ENCODE measurements at places on chromosomes 16 and 17.

DNA sequence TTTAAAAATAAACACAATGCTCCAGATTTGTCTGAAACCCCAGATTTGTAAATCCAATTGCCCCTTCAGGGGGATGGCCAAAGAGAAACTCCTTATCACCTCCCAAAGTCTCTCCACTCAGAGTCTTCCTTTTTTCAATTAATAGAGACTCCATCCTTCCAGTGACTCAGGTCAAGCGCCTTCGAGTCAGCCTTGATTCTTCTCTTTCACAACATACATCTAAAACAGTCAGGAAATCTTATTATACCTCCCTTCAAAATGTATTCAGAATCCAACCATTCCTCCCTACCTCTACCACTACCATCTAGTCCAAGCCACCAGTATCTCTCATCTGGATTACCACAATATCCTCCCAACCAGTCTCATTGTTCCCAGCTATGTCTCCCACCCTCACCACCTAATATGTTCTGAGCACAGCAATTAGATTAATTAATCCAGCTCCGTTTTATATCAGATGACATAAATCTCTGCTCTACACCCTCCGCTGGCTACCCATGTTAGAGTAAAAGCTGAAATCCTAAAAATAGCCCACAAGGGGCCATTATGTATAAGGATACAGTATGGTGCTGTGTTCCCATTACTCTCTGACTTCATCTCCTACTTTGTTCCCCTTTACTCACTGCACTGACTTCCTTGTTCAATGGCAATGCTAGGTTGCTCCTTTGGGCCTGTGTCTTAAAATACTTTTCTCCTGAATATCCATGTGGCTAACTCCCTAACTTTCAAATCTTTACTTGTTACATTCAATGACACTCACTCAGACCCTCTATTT lies 11.8 kb downstream of the SIAH1 start:
- no peak for DNase-seq

- no peak for DNase-seq
Observed at GRCh38 chr16:14445937-14446715, 183.9 kb downstream of the PARN start.

DNA sequence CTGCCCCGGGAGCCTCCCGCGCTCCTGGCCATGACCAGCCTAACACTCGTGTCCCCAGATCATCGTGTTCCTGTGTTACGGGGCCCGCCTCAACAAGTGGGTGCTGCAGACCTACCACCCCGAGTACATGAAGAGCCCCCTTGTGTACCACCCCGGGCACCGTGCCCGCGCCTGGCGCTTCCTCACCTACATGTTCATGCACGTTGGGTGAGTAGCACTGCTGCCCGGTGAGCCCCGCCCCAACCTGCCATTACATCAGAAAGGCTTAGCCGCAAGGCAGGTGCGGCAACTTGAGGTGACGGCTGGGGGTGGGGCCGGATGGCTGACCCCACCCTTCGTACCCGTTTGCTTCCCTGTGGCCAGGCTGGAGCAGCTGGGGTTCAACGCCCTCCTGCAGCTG lies 1.4 kb downstream of the RHBDL1 start:
- DNase-seq: no peak

DNA sequence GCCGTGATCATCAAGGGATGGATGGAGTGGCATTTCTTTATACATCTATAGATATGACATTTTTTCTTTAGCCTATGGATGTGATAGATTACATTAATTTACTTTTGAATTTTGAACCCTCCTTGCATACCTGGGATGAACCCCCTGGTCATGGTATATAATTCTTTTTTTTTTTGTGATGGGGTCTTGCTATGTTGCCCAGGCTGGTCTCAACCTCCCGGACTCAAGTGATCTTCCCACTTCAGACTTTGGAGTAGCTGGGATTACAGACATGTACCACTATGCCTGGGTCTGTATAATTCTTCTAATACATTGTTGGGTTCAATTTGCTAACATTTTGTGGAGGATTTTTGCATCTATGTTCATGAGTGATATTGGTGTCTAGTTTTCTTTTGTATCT lies 1.7 kb upstream of the TNS4 start:
- no peak for DNase-seq

DNA sequence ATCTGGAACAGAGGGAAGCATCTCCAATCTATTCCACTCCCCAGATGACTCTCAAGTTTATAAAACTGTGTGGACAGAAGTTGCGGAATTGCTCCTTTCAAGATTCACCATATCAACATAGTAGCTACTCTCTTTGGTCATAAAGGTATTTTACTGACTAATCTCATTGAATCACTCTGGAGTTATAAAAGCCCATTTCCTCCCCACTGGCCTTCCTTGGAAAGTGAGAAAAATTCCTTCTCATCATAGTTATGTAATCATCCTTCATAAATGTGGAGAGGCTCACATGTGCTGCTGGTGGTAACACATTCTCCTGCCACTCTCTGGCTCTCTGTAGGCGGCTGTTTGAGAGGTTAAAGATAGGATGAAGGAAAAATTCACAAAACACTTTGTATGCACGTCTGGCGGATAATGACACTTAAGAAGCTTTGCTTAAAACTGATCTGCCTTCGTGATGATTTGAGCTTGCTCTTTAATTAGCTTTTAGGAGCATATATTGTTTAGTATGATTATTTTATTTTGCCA lies 1034.0 kb upstream of the EEF2KMT start:
- no peak for DNase-seq

GRCh38 chr17:2343421-2343820 lies 6.1 kb downstream of the SGSM2 start:
- DNase-seq: no peak

- no peak for DNase-seq
Observed at GRCh38 chr16:75104836-75105235, 11.7 kb downstream of the LDHD start.

- DNase-seq: no peak
Observed at GRCh38 chr16:85054948-85055492, 27.4 kb downstream of the KIAA0513 start.

DNA sequence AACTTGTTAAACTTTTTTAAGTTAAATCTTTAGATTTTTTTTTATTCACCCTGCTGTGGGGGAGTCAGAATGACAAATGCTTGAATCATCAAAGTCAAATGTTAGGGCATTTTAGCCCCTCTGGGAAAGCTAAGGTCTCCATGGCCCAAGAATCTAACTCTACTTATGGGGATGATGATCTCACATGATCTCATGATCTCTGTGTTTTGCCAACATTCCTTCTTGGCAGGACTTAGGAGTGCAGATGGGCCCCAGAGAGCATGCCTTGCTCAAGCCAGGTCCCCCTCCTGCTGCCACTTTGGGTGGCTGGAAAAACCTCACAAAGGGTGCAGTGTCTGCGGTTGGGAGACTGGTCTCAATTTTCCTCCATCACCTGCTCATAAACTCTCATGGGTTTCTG lies 108.6 kb downstream of the PRKCB start:
- no peak for DNase-seq

DNA sequence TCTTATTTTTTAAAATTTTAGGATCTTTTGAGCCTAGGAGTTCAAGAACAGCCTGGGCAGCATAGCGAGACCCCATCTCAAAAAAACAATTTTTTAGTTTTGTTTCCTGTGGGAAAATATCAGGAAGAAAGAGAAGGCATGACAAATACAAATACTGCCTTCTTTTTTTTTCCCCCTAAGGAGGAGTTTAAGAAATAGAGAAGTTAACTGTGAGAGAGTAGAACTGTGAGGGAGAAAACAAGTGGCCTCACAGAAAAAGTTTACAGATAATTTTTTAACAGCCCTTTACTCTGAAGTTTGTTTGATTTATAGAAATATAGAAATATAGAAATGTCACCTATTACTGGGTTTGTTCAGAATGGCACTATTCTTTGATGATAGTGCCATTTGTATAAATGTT lies 21.1 kb downstream of the TTYH2 start:
- DNase-seq: no peak

DNA sequence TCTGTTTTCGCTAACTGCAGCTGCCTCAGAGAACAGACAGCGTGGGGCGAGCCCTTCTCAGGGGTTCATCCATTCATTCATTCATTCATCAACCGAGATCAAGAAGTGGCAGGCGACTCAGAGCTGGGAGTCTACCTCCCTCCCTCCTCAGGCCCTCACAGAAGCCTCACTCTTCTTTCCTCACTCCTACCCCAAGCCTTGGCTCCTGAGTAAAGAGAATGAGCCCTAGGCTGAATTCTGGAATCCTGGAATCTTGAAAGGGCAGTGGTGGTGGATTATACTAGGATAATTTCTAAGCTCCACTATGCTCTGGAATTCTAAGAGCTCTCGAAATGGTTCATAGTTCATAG lies 2.3 kb upstream of the DLX3 start:
- no peak for DNase-seq

GRCh38 chr17:82924812-82925211 lies 85.0 kb upstream of the ZNF750 start:
- DNase-seq: no peak

DNA sequence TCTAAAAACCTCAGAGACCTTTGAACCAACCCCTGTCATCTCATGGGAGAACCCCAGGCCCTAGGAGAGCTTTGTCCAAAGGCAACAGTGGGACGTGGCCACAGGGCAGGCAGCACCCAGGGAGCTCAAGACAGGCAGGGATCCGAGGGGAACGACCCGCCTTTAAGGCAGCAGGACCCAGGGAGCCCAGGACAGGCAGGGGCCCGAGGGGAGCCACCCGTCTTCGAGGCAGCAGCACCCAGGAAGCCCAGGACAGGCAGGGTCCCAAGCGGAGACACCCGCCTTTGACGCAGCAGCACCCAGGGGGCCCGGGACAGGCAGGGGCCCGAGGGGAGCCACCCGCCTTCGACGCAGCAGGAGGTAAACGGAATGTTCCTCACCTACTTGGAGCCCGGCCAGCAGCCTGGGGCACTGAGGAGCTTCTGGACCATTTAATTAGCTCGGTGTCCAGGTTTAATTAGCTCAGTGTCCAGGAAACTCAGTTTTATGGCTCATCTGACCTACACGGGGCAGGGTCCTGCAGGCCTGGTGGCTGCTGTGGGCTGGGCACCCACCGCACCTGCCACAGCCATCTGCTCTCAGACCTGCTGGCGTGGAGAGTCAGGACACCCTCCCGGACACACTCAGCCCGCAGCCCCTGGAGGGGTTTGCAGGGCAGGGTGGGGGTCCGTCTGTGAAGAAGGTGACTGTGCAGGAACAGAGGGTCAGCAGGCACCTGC lies 24.4 kb downstream of the PIEZO1 start:
- no peak for DNase-seq

- DNase-seq: peak; percentile 30
Observed at GRCh38 chr17:79777894-79778503, at the start of gene CBX2. CBX2 (plus strand) TSS chr17:79778148; CDS start chr17:79778236, 88 bp downstream.

- no peak for DNase-seq
Observed at GRCh38 chr17:48153691-48154358, 46.3 kb downstream of the SNX11 start.

GRCh38 chr16:29852654-29853053 lies 10.4 kb downstream of the CDIPT start:
- DNase-seq: no peak

- DNase-seq: no peak
Observed at GRCh38 chr17:52419229-52419641, 260.7 kb upstream of the CA10 start.

DNA sequence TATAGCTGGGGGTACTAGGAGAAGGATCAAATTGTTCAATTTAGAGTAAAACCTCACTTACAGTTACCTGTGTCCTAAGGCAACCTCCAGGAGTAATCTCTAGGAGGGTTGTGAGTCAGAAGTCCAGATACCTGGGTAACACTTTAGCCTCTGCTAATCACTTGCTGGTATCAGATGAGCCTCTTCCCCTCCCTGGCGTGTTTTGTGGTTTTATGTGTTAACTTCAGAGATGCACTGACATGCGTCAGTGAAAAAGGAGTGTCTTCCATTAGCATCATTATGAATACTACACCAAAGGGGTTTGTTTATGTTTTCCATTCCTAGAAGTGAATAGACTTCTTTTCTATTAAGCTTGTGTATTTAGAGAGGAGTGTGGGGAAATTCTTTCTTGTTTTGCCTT lies 208.2 kb downstream of the FTO start:
- peak; percentile 13 for DNase-seq

- DNase-seq: no peak
Observed at GRCh38 chr16:81553814-81554675, 109.4 kb downstream of the CMIP start.

DNA sequence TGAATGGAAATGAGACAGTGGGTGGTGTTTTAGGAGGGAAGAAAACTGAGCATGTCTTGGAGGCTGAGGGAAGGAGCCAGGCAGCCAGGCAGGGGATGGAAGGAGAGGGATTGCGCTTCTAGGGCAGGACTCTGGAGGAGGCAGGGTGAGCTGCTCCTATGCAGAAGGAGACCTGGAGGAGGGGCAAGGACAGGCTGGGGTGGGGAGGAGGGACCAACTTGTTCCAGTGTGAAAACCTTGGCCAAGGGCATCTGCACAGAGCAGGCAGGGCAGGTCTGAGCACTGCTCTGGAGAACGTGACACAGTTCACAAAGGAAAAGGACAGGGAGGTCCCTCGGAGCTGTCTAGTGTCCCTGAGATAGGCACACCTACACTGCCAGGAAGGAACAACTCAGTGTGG lies 5.5 kb downstream of the GALK1 start:
- DNase-seq: no peak

DNA sequence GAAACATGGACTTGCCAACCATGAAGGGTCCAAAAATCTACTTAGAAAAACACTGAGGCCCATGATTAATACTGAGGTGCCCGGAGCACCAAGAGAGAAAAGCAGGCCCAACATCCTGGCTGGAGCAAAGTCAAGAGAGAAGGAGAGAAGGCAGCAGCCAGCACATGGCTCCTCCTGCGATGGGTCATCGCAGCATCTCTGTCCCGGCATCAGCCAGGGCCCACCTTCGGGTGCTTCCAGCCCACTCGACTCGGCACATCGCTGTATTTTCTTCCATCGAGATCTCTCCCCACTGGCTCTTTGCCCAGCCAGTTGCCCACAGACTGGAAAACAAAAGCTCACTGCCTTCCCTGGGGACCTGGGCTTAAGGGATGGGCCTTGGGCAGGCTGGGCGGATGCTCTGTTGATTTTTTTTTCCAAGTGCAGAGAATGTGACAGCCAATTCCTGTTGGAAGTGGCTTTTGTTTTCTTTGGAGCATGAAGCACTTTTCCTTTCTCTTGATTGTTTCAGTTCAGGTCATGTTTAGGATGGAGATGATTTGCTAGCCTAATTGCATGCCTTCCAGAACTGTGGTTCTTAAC lies 58.1 kb downstream of the CYB5B start:
- DNase-seq: no peak

GRCh38 chr17:15659236-15659635 lies 24.9 kb downstream of the TRIM16 start:
- DNase-seq: no peak

DNA sequence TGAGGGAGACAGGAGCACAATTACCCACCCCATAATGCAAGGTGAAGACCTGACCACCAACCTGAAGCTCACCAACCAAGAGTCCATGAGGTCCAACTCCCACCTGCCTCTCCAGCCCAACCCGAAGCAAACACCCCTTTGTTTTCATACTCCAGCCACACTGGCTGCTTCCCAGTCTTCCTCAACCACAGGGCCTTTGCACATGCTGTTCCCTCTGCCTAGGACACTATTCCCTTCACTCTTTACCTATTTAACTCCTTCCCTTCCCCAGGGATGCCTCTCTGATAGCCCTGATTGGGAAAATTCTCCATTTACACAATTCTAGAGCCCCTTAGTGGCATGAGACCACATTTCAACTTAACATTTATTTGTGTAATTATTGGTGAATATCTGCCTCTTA lies 86.0 kb downstream of the VAT1L start:
- DNase-seq: no peak

- DNase-seq: no peak
Observed at GRCh38 chr16:27737513-27737912, 187.6 kb downstream of the KATNIP start.

GRCh38 chr16:86739808-86740207 lies 161.5 kb downstream of the FOXL1 start:
- DNase-seq: no peak

- no peak for DNase-seq
Observed at GRCh38 chr17:47983492-47984223, 12.7 kb downstream of the CDK5RAP3 start.

Measured in stimulated activated CD8-positive, alpha-beta memory T cell treated with anti-CD3 and anti-CD28 coated beads, Interleukin-15, amount 100 ng/mL, for 1 hour (primary cell).